ENCODE measurements at places on chromosomes 2 and 18.

DNA sequence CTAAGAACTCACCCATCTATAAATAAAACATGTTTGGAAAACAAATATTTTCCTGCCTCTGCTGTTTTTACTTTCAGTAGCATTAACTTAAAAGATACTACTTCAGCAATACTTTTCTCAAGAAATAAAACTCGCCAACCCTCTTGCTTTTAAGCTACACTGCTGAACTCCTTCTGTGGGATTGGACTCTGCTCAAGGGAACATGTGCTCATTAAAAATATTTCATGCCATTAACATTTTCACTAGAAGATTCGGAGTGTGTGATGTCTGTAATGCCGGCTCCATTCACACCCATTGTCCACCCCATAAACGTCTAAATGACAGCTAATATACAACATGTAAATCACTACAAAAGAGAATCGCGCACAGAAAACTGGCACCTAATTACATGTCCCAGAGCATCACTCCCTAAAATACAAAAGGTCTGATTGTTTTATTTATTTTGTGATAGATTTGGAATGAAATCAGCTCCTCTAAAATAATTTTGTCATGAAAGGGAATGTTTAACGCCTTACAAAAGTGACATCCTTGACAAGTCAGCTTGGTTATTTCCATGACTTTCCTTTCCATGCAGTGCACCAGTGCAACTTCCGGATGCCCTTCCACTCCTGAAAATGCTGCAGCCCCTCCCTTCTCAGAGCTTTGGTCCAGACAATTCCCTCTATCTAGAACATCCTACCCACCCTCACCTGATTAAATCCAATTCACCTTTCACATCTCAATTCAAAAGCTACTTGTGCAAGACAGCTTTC is 73.1 kb downstream of the ANKRD44 start:
- DNase-seq, result no peak

DNA sequence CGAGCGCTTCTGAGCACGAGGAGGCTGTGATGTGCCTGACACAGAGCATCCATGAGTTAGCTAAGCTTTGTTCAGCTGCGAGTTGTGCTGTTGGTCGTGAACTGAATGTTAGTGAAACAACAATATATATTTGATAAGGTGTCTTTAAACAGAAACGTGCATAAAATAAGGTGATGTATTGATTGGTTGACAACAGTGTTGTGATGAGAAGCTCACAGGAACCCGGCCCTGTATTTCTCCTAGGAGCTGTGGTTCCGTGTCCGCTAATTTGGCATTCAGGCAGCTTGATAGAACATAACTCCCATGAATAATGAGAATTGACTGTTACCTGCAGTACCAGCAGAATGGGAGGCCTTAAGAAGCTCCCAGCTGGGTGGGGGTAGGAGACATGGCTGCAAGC is 146.4 kb upstream of the MYCN start:
- no peak for DNase-seq

GRCh38 chr2:212640428-212640827 is 101.8 kb upstream of the ERBB4 start:
- no peak for DNase-seq

DNA sequence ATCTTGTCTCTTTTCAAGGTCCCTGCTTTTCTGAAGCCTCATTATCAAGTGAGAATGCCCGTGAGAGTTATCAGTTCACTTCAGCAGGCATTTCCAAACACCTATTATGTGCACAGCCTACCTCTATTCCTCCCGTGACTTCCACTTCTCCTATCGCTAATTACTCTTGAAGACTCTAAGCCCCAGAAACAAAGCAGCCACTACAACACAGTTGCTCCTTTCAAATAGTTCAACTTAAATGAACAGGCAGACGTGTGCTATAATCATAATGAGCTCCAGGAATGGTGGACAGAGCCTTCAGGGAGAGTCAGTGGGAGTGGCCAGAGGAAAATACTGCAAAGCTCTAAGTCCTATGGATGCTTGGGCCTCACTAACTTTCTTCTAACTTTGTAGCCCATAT is 159.0 kb downstream of the RDH14 start:
- no peak for DNase-seq
